ENCODE measurements at places on chromosomes 11 and 22.

DNA sequence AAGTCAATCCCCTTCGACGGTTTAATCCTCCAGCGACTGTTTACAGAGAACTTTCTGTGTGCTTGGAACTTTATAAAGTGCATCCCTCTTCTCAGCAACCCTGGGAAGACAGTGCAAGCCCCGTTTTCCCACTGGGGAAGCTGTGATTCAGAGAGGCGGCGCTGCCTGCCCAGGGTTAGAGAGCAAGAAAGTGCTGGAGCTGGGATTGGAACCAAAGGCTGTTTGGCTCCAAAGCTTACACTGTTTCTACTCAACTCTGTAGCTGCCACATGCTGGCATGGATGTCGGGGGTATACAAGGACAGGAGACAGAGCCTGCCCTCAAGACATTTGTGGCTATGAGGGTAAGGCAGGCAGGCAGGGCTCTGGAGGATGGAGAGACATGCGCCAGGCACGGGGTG is 13.0 kb downstream of the FBLN1 start:
- DNase-seq: no peak

GRCh38 chr22:37781434-37782059 is 26.2 kb upstream of the GCAT start:
- no peak for DNase-seq

- DNase-seq: no peak
Observed at GRCh38 chr11:105100981-105101630, 38.5 kb downstream of the CARD18 start.

DNA sequence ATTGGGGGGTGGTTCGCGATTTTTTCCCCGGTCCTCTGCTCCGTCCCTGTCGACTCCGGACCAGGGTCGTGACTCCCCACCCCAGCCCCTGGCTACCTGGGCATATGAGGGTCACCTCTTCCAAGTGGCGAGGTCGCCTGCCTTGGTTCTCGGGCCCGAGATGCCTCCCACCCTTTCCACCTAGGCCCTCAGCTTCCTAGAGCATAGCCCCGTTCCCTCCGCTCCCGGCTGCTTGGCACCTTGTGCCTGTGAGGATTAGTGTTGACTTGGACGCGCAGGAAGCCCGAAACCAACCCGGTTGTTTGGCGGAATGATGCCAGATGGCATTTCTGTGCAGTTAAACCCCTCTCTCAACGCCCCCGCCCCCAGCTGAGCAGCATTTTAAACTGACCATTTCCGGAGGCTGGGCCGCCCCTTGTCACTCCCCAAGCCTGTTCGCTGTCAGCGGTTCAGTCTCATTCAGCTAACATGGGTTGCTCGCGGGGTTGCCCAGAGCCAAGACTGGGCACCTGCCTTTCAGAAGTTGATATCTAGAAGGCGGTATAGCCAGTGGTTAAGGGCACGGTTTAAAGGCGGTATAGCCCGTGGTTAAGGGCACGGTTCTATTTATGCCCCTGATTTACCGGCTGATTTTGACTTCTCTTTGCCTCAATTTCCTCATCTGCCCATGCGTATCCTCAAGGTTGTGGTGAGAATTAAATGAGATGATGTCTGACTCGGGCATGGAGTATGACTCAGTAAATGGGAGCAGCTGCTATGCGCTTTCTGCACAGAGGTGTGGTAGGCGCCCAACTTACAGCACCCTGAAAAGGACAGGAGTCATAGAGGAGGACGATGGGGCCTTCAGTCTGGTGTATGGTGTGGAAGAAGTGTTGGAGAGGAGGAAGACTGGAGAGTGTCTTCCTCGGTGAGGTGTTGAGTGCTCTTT is 639 bp downstream of the INCENP start:
- DNase-seq: no peak

- peak; percentile 82 for DNase-seq
Observed at GRCh38 chr22:42661985-42662831, 13.0 kb upstream of the CYB5R3 start.

GRCh38 chr11:99240192-99241030 is 219.7 kb downstream of the CNTN5 start:
- DNase-seq: no peak

DNA sequence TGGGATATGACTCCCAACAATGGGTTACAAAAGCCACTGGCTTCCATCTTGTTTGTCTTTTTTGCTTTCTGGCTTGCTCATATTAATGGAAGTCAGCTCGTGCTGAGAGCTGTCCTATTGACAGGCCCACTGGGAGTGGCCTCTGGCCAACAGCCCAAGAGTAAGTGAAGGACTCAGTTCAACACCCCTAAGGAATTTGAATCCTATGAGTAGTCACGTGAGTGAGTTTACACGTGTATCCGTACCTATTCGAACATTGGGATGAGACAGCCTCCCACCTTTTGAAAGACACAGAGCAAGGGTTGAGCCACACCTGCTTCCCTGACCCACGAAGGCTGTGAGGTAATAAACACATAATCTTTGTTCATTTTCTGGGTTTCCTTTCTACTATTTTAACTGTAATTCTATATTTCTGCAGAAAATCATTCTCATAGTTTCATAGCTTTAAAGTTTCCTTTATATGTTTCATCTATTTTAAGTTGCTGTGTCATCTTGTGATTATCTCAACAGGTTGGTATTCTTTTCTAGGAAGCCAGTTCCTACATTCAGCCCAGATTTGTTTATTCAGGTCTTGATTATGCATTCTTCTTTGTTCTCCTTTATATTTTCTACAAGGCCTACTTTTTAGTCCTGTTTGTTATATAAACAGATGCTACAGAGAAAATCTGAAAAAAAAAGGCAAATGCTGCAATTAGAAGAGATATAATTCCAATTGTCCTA is 802.3 kb downstream of the CNTN5 start:
- DNase-seq: no peak

- peak; percentile 53 for DNase-seq
Observed at GRCh38 chr22:42621505-42622002, 6.9 kb upstream of the POLDIP3 start.

DNA sequence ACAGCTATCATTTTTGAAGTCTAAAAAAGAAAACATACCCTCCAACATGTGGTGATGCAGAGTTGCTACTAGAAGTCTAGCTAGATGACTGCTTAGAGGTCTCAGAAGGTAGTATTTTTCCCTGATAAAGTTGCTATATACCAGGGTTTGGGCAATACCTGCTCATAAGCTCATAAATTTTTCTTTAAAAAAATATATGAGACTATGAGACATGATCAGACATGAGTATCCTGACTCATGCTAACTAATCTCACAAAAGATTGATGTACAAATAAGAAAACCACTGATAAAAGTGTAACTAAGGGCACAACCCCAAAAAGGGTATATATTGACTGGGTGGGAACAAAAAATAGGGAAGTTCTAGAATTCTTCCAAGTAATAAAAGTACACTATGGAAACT is 740.9 kb downstream of the METTL15 start:
- DNase-seq: no peak

GRCh38 chr11:3202759-3203158 is 15.9 kb downstream of the MRGPRG start:
- DNase-seq: no peak

- DNase-seq: peak; percentile 31
Observed at GRCh38 chr11:14454861-14455632, 44.6 kb downstream of the COPB1 start.

DNA sequence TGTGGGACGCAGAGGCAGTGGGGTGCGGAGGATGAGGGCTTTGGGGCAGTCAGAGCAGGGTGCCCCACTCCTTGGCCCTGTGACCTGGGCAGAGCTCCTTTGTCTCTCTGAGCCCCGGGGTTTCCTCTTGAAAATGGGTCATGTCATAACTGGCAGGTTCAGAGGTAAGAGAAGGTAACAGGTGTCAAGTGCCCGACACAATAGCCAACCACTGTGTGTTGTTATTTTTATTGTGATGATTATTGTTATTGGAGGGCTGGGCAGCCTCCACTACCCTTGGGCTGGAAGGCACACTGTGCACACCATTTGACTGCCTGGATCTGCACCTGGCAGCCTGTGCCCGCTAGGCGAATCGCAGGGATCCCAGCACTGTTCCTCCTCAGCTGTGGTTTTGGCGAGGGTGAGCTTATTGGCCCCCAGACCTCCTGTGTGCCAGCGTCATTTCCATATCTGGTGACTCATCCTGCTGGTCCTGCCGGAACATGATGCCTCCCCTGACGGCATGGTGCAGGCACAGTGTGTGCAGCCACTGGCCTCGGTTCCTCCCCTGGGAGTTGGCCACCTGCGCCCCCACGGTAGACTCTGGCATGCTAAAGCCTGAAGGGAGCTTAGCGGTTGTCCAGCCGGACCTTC is 15.4 kb upstream of the SOX10 start:
- DNase-seq: peak; percentile 13

DNA sequence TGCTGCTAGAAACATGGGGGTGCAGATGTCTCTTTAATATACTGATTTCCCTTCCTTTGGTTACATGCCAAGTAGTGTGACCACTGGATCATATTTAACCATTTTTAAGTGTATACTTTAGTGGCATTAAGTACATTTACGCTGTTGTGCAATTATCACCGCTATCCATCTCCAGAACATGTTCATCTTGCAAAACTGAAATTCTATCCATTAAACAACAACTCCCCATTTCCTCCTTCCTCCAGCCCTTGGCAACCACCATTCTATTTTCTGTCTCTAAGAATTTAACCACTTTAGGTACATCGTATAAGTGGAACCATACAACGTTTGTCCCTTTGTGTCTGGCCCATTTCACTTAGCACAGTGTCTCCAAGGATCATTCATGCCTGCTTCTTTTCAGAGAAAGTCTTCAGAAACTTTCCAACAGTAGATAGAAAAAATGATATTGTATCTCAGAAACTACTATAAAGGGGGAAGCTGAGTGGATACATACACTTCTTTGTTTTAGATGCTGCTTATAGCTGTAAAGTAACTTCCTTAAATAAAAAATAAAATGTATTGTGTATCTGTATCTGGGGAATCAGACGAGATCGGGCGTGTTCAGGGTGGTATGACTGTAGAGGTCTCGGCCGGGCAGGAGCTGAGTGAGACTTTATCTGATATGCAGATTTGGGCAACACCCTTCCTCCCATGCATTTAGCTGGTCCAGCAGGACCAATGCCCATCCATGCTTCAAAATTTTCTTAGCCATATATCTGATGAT is 44.6 kb upstream of the ZBED5 start:
- DNase-seq: no peak

DNA sequence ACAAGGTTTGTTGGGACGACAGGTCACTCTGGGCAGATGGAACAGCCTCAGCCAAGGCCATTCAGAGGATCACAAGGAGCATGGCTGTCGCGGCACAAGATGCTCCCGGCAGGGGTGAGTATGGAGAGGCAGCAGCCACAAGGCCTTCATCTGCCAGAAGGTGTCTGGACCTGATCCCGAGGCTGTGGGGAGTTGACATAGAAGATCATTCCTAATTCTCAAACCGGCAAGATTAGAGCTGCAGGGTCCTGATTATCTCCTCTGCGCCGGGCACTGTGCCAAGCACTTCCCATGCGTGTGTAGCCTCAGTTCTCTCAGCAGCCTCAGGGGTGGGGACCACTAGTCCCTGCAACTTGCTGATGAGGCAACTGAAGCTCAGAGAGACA is 32.3 kb upstream of the RFPL3 start:
- no peak for DNase-seq
